ENCODE measurements at places on chromosomes 12 and 14.

- DNase-seq = no peak
Observed at GRCh38 chr14:46377305-46377704, 274.3 kb downstream of the RPL10L start.

DNA sequence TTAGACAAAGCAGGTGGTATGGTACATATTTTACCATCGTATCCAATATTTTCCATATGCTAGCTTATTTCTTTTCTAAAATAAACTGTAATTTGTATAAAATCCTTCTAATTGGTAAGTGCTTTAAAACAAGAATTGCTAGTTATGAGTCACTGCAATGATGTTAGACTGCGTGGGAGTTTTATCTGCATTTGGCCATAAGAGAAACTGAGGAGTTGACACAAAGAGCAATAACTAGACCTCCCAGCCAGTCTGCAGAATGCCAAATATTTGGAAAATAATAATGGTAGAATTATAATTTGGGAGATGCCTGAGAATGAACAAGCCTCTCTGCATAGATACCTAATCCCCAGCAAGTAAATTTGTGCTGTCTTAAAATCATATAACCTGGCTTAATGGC, 61.7 kb upstream of the PTPRR start:
- DNase-seq = no peak

DNA sequence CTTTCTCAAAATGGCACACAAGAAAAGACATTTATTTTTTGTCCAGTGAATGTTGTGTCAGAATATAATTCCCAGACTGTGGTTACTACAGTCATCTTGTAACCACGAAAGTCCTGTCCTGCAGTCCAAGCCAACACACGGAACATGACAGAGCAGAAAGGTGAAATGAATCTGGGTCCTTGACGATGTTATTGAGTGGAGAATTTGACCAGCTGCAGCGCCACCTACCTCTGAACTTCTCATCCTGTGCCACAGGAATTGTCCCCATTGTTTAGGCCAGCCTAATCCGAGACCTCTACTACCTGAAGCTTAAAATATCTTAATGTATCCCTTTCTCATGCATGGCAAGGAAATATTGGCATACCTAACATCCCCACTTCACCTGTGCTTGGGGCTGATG, 64.1 kb upstream of the OTX2 start:
- no peak for DNase-seq

DNA sequence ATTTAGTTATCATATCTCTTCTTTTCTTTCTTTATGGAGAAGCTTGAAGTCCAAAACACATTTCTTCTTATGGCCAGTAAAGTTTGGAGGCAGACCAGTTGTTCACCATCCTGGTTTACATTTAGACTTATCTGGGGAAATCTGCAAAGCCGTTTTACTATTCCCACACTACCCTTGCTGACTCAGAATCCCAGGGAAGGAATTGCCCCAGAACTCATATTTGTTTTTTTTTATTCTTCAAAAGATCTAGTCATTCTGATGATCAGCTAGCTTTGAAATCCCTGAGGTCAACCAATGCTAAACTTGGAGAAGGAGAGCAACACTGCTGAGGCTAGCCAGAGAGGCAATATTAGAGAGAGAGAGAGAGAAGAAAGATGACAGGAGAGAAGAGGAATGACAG, 12.3 kb upstream of the LMO3 start:
- no peak for DNase-seq

DNA sequence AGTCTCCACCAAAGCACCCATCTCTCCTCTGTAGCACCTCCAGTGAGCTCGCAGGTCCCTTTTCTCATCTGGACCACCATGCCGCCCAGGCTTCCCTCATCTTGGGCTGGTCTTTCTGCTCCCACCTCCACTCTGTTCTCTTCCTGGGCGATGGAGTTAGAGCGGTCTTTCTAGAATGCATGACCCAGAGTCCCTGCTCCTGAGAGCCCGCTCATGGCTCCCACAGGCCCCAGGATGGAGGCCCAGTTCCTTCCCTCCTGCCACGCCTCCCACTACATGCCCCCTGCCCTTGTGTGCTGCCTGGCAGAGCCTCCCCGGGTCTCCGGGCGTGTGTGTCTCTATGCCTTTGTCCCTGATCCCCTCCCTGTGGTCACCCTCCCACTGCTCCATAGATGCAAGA, 100.7 kb upstream of the RTL1 start:
- no peak for DNase-seq

GRCh38 chr12:122848471-122849351, 13.5 kb downstream of the HIP1R start:
- no peak for DNase-seq

DNA sequence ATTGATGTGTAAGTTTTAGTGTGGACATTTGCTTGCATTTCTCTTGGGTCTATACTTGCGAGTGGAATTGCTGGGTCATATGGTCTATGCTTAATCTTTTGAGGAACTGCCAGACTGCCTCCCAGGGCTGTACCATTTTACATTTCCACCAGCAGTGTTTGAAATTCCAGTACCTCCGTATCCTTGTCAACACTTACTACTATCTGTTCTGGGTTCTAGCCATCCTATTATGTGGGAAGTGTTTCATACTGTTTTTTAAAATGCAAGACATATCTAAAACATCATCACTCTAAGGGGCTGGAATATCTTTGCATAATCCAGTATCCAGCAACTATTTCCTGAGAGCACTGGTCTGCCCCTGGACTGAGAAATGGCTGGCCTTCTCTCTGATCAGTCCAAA, 80.2 kb upstream of the RIN3 start:
- no peak for DNase-seq

DNA sequence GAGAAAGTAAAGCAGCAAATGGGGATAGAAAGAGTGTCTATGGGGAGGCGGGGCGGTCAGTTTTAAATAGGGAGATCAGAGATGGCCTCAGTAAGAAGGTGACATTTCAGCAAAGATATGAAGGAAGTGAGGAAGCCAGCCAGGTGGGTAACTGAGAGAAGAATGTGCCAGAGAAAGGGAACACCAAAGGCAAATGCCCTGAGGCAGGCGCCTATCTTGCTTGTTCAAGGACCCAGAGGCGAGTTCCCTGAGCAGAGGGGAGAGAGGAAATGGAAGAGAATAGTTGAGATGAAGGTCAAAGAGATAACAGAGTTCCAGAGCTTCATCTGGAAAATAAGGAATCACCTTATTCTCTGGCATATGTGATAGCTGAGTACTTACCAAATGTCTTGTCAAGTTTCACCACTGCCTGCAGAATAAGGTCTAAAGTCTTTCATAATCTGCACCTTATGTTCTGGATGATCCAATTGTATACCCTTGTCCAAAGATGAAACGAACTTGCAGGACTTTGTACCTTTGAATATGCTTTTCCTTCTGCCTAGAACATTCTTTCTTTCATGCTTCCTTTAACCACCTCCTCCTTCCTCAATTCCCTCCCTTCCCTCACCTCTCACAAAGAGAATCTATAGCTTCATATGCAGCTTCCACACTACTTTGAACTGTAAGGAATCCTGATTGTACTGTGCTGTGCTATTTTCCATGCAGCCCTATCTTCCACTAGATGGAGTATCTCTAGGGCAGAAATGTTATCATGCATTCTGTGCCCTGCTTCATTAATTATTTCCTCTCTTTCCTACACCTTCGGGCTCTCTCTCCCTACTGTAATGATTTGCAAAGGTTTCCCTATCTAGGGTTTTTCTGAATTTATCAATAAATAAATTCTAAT, 38.5 kb downstream of the GNPTAB start:
- DNase-seq = no peak

GRCh38 chr12:39443929-39444209, 949 bp upstream of the KIF21A start:
- no peak for DNase-seq

GRCh38 chr14:102363182-102363943, 622 bp downstream of the TECPR2 start:
- no peak for DNase-seq

GRCh38 chr12:114958538-114958937, 274.6 kb upstream of the TBX3 start:
- no peak for DNase-seq

GRCh38 chr14:64363265-64363846, 24.8 kb upstream of the MTHFD1 start:
- DNase-seq = no peak

DNA sequence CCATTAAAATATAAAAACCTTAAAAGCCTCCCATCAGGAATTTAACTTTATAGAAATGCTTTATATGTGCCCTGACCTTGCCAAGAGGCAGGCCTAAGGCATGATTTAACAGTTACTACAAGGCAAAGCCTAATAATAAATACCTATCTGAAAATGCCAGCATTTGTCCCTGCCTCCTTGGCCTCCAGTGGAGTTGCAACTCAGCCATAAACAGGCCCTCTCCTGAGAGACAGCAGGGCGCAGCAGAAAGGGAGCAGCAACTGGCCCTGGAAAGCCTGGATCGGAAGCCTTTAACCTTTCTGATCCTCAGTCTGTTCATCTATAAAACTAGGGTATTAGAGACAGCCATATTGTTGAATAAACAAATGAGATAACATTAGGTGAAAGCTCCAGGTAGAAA, 324.4 kb downstream of the PAWR start:
- DNase-seq = no peak

GRCh38 chr14:76050797-76051392, 65.3 kb downstream of the IFT43 start:
- DNase-seq = peak; percentile 26

GRCh38 chr14:81408595-81408994, 8.5 kb upstream of the STON2 start:
- no peak for DNase-seq

DNA sequence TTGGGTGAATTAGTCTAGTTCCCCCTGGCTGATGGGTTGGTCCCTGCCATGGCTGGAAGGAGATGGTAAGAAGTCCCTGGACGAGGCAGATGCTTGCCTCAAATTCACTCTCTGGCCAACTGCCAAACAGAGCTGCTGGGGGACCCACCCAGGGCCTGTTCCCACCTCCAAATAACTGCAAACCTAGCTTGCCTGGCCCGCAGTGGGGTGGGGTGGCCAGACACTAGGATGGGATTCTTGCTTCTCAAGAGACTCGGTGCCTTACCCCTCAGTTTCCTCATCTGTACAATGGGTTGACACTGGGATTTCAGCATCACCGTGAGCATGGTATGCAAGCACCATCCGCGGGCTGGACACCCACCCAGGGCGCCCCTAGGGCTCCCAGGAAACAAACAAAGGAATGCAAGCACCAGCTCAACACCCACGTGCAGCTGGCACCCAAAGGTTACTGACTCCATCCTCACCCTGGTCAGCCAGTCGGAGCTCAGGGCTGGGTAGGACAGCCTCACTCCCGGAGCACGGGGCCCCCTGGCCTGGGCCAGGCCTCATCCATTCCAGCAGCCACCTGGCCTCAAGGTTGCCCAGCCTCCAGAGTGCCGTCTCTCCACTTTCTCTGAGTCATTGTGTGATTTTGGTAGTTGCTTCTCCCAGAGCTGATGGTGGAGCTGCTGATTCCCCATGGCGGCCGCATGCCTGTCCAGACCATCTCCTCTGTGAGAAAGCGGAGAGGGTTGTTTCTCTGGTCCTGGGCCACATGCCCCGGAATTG, 205.2 kb upstream of the RTL1 start:
- no peak for DNase-seq

- no peak for DNase-seq
Observed at GRCh38 chr14:100785626-100786025, 40.3 kb upstream of the MEG3 start.

GRCh38 chr12:77608271-77608824, 222.3 kb upstream of the NAV3 start:
- no peak for DNase-seq

GRCh38 chr14:52313903-52314594, at the start of gene PTGER2:
Gene PTGER2 (plus strand): TSS chr14:52314312. CDS start chr14:52314549, 237 bp downstream.
- peak; percentile 78 for DNase-seq

GRCh38 chr14:36009643-36010042, 166.9 kb downstream of the PTCSC3 start:
- no peak for DNase-seq

DNA sequence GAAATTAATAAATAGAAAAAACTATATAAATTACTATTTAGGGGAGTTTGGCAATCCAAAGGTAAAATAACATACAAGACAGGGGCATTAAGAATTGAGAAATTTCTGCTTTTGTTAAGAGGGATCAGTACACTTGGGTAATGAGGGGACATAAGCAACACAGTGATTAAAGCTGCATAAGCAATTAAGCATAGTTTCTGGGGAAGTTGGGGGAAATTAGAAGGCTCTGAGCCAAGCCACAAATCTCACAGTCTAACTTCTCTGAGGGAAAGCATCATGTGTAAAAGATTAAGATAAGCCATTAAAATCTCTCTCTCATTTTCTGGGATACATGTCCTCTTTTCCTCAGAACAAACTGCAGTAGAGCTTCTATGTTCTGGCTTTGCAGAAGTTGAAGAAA, 533.9 kb upstream of the LRFN5 start:
- DNase-seq = no peak

DNA sequence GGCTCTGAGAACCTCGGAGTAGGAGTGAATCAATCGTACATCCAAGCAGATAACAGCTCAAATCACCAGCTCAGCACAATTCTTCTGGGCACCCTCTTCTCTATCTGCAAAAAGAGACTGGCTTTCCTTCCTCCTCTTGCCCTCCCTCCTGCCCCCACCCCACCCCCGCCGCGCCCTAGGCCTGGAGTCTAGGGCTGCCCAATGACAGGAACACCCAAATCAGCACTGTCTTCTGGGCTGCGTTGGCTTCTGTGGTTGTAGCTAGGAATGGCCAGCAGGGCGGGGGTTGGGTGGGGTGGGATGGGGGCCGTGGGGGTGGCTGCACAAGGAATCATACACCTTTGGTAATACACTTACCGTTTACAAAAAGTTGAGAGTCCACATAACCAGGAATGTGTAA, 28.0 kb upstream of the TMCC3 start:
- no peak for DNase-seq

DNA sequence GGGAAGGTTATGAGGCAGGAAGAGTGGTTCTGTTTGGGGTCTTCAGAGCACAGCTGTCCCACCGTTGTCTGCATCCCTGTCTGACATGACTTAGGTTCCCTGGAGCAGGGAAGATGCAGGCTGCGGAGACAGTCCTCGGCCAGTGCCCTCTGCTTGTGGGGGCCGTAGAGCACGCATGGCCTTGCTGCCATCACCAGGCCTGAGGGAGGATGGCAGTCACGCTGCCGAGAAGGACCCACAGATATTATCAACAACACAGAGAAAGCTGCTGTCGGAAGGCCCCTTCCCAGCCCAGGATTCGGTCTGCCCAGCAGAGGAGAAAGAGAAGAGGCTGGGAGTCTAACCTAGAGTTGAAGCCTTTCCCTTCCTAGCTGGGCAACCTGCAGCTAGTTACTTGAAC, 35.0 kb downstream of the ERH start:
- DNase-seq = no peak

GRCh38 chr12:79884401-79885006, 50.4 kb downstream of the PPP1R12A start:
- no peak for DNase-seq

DNA sequence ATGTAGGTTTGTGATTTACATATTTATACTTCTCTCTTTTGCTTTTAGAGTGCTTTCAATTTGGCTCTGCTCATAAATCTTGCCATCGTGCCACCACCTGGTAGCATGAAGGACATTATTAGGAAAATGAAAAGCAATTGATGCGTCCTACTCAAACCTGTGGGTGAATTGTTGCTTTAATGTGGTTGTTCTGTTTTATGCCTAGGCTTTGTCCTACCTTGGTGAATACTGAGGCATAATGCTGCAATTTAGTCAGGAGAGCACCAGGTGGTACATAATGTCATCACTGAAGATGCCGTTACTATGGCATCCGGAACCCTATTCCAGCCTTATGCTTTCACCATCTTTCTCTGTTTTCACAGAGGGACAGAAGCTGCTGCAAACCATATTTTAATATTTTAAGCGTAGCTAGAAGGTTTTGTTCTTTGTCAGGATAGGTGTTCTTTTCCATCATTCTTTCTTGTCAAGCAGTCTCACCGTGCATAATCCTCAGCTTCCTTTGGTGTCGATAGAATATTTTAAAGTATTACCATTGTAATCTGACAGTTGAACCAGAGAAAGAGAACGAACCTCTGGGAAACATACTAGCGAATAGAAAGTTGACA, 68.5 kb upstream of the PKP2 start:
- DNase-seq = no peak

All from stimulated activated CD4-positive, alpha-beta T cell treated with anti-CD3 and anti-CD28 coated beads, Interleukin-12 subunit alpha, Interleukin-12 subunit beta, amount 100 ng/mL, for 48 hours (primary cell).